HuH-7 (cell line): ENCODE measurements at places on chromosomes 3 and 15.

DNA sequence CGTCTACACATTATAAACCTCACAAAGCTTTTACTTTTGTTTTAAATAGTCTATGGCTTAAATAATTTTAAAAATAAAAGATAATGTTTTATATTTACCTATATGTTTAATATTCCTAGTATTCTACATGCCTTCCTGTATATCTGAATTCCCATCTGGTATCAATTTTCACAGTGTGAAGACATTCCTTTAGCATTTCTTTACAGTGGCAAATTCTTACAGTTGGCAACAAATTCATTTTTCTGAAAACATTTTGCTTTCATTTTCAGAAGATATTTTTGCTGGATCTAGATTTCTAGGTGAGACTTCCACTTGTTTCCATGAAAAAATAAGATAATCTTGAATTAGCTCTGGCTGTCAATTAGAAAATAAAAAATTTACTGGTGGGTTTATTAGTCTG lies 471.4 kb upstream of the NAALADL2 start:
- no peak for DNase-seq

GRCh38 chr3:150106740-150107428 lies 136.2 kb upstream of the PFN2 start:
- no peak for DNase-seq

GRCh38 chr3:48492461-48493202 lies 11.3 kb downstream of the SHISA5 start:
- DNase-seq, result no peak

DNA sequence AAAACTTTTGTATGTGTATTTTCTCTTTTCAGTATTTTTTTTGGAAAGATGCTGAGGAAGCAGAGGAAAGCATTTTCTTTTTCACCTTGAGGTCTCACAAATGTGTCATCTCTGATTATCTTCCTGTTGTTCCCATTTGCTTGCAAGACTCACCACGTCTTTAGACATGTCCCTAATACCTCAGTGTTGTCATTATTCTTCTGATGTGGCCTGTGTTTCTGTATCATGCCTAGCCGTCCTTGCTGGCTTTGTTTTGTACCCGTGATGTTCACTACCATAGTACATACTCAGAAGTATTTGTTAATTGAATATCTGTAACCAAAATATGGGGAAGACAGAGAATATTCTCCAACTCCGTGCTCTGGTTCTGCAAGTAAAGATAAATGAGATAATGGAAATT lies 5.0 kb upstream of the P2RY14 start:
- DNase-seq, result no peak

DNA sequence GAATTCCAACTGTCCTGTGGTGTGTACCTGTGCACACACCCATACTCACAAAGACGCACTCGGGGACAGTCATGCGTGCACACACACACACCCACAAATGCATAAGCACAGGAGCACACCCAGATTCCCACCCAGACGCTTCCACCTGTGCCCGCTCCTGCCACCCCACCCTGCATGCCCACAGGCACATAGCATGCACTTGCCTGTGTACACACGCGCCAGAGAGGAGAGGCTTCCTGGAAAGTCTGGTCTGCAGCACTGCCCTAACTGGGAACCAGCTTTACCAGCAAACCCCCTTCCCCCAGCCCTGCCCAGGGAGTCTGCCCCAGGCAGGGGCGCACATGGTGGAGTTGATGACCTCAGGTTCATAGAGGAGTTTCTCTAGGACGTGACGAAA lies 246.2 kb downstream of the UACA start:
- no peak for DNase-seq

GRCh38 chr3:139121513-139122220 lies 77.0 kb upstream of the PRR23C start:
- DNase-seq, result no peak

DNA sequence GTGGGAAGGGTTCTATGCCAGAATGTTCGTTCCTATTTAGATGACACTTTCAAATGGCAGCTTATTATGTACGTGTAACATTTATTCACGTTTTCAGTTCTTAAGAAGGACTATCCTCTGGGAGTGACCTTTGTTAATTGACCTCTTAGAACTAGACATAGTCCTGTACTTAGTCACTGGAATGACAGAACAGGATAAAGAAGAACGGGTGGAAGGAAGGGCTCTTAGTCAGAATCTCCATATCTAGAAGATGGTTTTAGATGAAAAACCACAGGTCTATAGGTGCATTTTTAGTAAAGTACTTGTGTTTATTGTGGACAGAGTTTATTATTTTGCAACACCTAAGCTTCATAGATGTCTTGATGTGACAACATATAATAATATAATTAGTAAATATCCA lies 6.5 kb downstream of the METTL6 start:
- no peak for DNase-seq

- DNase-seq, result no peak
These were observed 288.5 kb upstream of the WNT5A start for GRCh38 chr3:55775366-55776154.

DNA sequence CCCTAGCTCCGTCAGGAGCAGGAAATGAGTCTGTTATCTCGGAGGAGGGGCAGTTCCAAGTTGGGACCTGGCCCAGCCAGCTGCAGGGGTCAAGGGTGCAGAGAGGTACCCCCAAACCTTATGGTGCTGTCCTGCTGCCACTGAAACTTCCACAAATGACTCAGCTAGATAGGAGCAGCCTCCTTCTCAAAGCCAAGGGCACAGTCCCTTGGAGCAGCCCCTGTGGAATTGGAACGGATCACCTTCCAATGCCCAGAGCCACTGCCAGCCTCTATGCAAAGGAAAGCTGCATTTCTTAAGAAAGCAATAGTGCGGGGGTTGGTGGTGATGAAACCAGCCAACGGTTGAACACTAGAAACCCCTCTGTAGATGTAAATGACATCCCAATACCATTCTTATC lies 19.6 kb upstream of the LRRK1 start:
- DNase-seq, result no peak

DNA sequence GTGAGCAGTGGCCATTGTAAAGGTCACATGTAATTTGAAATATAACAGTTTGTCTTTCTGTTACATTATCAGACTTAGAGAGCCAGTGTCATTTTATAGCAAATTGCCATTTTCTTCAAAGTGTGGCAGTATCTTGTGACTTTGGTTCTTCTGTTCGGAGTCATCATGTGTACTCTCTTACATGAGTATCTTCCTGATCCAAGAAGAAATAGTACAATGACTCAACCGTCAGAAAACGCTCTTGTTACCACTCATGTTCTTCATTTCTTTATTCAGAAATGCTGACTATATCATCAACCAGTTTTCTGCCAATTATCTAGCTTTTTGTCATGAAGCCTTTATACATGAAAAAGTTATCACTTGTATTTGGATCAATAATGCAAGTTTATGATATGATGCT lies 93.6 kb upstream of the CGNL1 start:
- no peak for DNase-seq

DNA sequence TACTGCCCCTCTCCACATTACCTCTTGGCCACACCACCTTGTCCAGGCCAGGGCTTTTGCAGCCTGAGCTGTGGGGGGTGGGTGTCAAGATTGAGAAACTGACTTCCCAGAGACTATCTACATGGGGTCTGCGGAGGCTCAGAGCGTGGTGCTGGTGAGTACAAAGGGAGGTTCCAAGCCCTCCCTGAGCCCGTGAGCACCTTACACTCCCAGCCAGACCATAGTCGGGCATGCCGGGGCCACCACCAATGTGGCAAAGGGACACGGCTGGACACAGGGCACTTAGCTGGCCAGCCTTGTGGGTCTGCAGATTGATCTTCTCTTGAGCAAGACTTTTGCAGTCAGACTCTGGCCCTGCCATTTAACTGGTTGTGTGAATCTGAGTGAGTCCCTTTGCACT lies 74.1 kb upstream of the GATA2 start:
- no peak for DNase-seq

GRCh38 chr15:39870537-39870936 lies 49.5 kb downstream of the GPR176 start:
- DNase-seq, result no peak

- DNase-seq, result no peak
These were observed 111.7 kb downstream of the DNAJB8 start for GRCh38 chr3:128354788-128355542.

GRCh38 chr15:101176625-101177024 lies 75.2 kb downstream of the CHSY1 start:
- DNase-seq, result no peak

- DNase-seq, result no peak
These were observed 49.5 kb upstream of the STXBP5L start for GRCh38 chr3:120858521-120858920.

GRCh38 chr15:81434851-81435250 lies 60.8 kb upstream of the TMC3 start:
- no peak for DNase-seq

DNA sequence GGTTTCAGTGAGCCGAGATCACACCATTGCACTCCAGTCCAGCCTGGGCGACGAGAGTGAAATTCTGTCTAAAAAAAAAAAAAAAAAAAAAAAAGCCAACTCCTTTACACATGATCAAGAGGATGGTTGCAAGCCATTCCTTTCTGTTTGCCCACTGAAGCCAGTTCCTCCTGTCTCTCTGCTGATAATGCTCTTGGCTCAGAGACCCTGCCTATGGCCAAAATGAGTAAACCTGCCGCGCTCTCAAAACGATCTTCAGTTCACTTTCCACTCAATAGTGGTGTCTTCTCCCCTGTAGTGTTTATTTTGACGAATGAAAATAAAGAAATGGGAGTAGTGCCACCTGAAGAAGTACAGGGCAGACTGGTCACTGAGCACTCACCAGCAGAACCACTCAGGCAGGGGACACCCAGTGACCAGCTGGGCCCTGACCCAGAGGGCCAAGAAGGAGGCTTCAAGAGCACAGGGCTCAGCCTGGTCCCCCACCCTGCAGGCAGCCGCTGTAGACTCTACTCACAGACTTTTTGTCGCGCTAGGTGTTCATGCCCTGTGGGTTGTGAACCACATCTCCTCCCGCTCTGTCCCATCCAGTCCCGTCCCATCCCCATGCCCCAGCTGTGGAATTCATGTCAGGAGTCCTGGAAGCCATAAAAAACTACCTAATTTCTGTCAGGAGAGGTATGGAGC lies 23.6 kb downstream of the GRAMD2A start:
- no peak for DNase-seq

- DNase-seq, result no peak
These were observed 772.4 kb upstream of the NR2F2 start for GRCh38 chr15:95558131-95558530.

DNA sequence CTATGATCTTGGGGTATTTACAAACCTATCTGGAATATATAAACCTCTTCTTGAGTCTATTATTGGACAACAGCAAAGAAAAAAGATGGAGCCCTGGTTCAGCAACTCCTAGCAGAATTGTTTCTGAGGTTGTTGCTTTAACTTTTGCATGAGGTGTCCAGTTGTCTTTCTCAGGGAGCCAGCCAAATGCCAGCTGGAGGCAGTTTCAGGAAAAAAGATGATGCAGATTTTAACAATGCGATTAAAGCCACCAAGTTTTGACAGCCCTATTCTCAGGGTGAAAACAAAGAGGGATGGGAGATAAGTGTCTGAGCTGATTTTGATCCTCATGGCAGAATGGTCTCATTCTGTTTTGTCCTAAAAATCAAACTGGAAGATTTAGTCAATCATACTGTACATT lies 181.6 kb upstream of the RASGRP1 start:
- DNase-seq, result no peak

- no peak for DNase-seq
These were observed 77.5 kb downstream of the RPN1 start for GRCh38 chr3:128573160-128573559.

DNA sequence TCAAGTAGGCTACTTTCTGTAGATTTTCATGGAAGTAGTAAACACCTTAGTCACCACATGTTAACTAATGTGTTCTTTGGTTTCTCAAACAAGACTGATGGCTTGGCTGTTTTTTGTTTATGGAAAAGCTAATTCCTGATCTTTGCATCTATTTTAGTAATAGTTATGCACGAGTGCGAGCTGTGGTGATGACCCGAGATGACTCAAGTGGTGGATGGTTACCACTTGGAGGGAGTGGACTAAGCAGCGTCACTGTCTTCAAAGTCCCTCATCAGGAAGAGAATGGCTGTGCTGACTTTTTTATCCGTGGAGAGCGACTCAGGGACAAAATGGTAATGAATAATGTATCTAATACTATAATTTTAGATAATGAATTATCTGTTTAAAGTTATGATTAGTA lies 46.6 kb downstream of the SPRED1 start:
- DNase-seq, result no peak

GRCh38 chr15:72698938-72699337 lies 12.9 kb downstream of the BBS4 start:
- DNase-seq, result no peak

- peak; percentile 39 for DNase-seq
These were observed 566 bp downstream of the HMCES start for GRCh38 chr3:129278966-129279906.

GRCh38 chr3:112779558-112780480 lies 66.8 kb downstream of the CD200R1L start:
- no peak for DNase-seq

DNA sequence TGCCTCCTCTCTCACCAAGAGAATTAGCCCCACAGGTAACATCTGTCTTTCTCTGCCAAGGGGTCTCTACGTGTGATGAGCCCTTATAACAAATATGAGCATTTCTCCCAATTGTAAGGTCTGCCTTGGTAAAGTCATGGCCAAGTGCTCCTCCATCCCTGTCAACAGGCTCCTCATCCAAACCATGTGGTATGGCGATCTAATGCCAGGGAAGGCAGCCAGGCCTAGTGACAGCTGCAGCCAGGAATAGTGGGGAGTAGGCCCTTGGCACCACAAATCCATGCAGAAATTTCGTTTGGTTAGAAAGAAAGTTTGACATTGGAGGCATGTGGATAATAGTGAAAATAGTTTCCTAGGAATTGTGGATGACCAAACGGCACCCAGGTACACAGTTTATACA lies 4.7 kb upstream of the LRTM1 start:
- DNase-seq, result no peak
